ENCODE measurements at places on chromosomes 12 and 14.

- no peak for DNase-seq
Measured at GRCh38 chr14:78637489-78637888, 467.3 kb downstream of the NRXN3 start.

DNA sequence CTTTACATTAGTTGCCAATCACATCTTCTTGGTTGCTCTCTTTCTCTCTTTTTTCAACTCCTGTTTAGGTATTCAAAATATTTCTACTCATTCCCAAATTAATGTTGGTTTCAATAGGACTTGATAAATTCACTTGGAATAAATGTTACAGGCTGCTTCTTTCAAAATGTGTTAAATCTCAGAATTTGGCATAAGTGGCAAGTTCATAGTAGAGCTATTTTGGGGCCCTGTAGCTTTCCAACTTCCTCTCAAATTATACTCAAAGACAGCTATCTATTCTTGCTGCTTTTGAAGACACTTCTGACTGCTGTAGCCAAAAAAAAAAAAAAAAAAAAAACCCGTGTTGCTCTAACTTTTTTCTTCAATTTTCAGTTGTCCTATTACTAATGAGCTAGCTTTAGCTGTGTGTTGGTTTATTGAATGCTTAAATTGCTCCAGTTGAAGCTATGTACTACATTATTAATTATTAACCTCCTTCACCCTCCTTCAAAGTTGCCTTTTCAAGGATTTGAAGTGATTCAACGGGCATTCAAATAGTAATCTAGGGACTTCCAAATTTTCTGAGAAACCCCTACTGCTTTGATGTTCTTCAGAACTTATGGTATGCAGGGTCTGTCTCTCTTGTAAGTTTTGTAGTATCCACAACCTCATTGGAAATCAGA, 554.6 kb upstream of the FLRT2 start:
- DNase-seq, result no peak

DNA sequence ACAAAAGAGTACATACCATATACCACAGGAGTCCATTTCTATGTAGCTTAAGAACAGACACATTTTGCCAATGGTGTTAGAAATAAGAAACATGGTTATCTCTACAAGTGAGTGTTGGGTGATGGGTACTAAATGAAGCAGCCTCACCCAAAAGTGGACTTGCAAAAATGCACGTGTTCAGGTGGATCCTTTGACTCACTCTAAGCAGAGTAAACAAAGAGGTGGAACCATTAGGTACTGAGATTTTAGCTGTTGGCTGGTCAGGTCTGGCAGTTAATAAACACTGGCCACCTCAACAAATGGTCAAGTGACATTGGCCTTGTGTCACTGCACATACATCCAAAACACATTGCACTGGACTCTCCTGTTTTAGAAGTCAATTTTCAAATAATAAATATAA, 27.6 kb downstream of the EVL start:
- DNase-seq, result no peak

- DNase-seq, result no peak
Measured at GRCh38 chr14:102213470-102213869, 73.8 kb downstream of the WDR20 start.

- no peak for DNase-seq
Measured at GRCh38 chr14:57245941-57246340, 22.8 kb downstream of the EXOC5 start.

DNA sequence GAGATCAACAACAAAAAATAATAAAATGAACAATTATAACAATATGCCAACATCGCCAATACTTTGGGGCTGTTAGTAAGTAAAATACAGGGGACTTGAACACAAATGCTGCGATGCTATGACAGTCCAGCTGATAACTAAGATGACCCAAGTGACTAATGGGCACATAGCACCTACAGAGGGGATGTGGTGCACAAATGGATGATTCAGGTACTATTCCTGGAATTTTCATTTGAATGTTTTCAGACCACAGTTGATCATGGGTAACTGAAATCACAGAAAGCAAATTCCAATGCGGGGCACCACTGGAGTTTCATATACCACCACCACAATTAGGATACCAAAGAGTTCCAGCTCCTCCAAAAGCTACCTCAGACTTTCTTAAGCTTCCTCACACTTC, 82.9 kb downstream of the RCOR1 start:
- DNase-seq, result no peak

- DNase-seq, result no peak
Measured at GRCh38 chr12:130832561-130833209, 6.4 kb downstream of the STX2 start.

DNA sequence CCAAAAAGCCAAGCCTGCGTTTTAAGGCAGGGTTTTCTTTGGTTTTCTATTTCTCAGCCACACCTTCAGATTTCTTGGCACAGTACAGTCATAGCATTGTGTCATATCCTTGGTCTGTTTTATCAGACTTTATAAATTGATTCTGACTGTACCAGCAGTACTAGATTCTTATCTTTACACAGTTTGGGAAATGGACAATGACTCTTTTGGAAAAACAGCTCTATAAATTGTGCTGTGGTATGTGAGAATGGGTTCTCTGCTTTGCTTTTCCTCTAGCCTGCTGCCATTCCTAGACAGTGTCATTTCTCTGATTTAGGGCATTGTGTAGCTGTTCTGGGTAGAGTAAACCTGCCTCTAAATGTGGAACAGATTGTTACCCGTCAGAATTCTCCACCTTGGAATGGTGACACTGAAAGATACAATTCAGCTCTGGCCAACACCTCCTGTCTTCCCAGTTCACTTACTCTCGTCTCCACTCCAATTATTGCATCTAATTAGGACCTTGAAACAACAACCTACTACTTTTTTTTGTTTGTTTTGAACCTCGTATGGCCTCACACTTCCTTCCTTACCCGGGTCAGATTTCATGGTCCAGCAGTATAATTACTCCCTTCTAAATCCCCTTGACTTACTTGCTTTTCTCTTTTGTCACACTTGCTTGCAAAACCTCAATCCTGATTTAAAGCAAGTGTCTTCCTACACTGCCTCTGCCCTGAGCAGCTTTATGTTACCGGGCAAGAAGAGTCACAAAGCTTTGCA, 226.3 kb downstream of the ERC1 start:
- DNase-seq, result no peak

- DNase-seq, result no peak
Measured at GRCh38 chr12:981176-981828, 9.7 kb upstream of the ERC1 start.

DNA sequence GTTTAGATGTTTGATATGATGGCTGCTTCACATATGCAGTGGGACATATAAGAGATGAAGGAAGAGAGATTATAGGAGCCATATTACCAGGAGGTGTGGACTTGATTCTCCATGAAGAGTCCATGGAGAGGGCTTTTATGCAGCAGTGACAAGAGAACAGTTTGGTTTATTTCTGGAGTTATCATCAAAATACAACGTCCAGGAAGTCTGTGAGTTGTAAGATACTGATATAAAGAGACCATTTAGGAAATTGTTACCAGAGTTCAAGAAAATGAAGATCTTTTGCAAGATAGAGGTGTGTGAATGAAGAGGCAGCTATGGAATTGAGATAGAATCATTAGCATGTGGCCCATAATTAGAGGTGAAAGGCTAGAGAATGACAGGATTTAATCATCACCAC, 431.7 kb downstream of the NPAS3 start:
- no peak for DNase-seq

- no peak for DNase-seq
Measured at GRCh38 chr14:79544698-79545070, 666.6 kb downstream of the DIO2 start.

DNA sequence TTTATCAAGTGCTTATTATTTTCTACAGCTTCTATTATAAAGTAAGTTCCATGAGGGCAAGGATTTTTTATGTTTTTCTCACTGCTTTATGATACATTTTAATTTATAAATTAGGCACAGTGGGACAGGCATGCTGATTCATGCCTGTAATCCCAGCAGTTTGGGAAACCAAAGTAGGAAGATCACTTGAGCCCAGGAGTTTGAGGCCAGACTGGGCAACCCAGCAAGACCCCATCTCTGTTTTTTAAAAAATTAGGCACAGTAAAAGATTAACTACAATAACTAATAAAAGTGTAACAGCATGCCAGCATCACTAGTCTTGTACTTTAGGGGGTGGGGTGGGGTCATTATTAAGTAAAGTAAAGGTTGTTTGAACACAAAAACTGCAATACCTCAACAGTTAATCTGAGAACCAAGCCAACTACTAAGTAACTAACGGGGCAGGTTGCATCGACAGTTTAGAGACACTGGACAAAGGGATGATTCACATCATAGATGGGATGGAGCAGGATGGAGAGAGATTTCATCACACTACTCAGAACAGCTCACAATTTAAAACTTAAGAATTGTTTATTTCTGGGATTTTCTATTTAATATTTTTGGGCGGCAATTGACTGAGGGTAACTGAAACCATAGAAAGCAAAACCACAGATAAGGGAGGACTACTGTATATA, 119.5 kb downstream of the PLEKHA5 start:
- DNase-seq, result no peak

DNA sequence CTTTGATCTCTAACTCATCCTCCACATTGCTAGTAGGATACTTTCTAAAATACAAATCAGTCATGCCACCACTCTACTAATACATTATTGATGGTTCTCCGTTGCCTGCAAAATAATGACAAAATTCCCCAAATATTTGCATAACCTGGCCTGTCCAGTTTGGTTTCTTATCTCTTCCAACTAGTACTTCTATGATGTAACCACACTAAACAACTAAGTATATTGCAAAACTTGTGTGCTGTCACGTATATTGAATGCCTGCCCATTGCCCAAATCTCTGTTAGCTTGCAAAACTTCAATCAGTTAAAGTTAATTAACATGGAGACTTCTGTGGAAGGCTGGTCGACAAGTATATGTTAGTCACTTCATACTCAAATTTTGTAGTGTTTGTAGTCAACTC, 6.5 kb downstream of the OR6C74 start:
- DNase-seq, result no peak

DNA sequence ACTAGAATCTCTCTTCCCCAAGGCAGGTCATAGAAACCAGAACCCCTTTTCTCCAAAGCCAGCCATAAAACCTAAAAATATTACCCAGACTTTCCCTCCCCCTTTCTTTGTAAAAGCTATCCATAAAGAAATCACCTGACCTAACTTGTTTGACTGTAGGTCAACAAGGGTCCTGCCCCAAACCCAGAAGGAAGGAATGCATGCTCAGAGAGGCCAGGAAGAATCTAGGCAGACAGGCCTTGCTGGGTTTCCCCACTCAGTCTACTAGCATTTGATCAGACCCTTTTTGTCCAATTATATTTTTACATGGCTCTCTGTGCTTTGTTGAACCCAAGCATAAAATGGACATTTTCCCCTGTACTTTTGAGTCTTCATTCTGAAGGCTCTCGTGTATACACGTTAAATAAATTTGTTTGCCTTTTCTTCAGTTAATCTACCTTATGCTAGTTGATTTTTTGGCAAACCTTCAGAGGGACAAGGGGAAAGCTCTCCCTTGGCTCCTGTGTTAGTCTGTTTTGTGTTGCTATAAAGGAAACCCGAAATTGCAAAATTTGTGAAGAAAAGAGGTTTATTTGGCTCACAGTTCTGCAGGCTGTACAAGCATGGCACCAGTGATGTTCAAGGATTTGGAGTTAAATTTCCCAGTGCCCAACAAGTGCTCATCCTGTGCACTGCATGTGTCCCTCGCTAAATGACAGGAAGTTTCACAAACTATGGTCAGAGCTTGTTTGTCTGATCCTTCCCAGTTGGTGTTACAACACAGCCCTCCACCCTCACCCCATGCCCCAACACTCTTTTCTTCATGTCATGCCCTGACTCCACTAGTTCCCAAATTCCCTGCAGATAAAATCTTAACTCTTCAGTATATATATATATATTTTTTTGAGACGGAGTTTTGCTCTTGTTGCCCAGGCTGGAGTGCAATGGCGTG, 14.2 kb upstream of the RASSF3 start:
- DNase-seq, result no peak

- DNase-seq, result no peak
Measured at GRCh38 chr12:50149311-50149710, 17.9 kb downstream of the CERS5 start.

- no peak for DNase-seq
Measured at GRCh38 chr12:117360222-117360550, 1.2 kb downstream of the NOS1 start.

GRCh38 chr14:104321088-104321801, 182.9 kb downstream of the KIF26A start:
- DNase-seq, result no peak

DNA sequence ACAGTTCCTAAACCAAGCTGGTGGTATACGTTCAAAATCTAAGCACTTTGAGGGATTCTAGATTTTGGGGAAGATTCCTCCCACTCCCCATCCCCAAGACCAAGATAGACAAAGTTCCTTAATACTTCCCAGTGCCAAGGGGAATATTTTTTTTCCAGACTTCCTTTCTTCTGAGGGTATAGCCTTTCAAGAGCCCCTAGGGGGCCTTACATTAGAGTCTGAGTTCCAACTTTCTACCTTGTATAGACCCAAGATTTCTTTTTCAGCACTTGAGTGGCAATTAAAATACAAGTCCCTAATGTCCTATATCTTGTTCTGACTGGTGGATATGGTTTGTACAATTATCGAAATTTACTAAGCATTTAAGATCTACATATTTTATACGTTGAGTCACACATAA, 28.7 kb upstream of the SOS2 start:
- no peak for DNase-seq

GRCh38 chr12:29690728-29691127, 93.0 kb downstream of the TMTC1 start:
- DNase-seq, result no peak

GRCh38 chr14:72516936-72517700, 376.8 kb downstream of the DPF3 start:
- DNase-seq, result peak; percentile 66
